ENCODE measurements at places on chromosomes 5 and 9.

- no peak for DNase-seq
Observed at GRCh38 chr9:96293498-96294158, 8.3 kb downstream of the HSD17B3 start.

GRCh38 chr5:71948206-71948605 lies 159.1 kb upstream of the MAP1B start:
- no peak for DNase-seq

- no peak for DNase-seq
Observed at GRCh38 chr5:34015120-34015822, 7.4 kb upstream of the AMACR start.

DNA sequence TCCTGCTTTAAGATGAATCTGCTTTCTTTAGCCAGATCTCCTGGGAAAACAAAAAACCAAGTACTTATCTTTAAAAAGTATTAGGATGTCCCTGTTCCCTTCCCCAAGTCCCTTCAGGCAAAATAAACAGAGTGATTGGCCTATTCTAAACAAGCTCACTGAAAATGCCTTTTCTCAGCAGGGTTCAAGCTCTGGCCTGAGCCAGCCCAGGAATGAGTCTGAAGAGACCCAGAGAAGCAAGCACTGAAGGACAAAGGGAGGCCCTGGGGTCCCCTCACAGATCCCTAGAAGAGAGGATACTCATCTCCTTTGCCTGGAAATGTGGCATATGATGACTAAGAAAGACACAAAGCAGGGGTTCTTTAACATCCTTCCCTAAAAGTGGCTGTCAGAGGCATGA lies 66.8 kb upstream of the MAP1B start:
- no peak for DNase-seq

GRCh38 chr5:169751490-169751889 lies 114.4 kb downstream of the DOCK2 start:
- DNase-seq = no peak

GRCh38 chr5:133926489-133927299 lies 41.7 kb downstream of the C5orf15 start:
- no peak for DNase-seq

- DNase-seq = no peak
Observed at GRCh38 chr5:4553978-4554377, 586.2 kb upstream of the ADAMTS16 start.

DNA sequence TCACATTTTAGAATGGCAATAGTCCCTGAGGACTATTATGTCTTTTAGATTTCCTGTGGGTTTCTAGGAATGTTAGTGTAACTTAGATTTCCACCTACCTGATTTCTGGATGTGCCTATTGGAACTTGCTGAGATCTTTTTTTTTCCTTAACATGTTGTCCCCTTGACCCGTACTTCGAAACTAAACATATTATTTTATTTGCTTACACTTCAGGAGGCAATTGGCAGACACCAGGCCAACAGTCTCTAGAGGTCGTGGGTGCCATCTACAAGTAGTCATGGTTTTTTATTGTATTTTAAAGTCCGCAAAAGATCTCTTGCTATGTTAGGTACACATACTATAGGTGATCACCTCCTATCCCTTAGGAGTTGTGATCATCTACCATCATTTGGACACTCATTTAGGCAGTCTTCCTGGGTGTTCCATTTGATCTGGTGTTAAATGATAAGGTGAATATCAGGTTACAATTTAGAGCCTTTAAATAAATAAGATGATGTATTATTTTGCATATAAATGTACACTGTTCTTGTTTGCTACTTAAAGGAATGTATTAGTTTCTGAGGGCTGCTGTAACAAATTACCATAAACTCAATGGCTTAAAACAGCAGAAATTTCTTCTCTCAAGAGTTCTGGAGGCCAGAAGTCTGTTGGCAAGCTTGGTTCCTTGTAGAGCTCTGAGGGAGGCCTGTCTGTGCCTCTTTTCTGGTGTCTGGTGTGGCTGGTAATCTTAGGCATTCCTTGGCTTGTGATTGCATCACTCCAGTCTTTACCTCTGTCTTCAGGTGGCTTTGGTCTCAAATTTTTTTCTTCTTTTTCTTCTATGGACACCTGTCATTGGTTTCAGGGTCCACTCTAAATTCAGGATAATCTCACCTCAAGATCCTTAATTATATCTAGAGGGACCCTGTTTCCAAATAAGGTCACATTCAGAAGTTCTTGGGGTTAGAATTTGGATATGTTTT lies 64.8 kb downstream of the ZCCHC7 start:
- DNase-seq = no peak

GRCh38 chr9:110776221-110776620 lies 107.6 kb downstream of the MUSK start:
- DNase-seq = no peak

- DNase-seq = no peak
Observed at GRCh38 chr9:86322973-86323644, 31.1 kb downstream of the TUT7 start.

GRCh38 chr9:112200711-112201110 lies 25.6 kb upstream of the SUSD1 start:
- no peak for DNase-seq

- DNase-seq = no peak
Observed at GRCh38 chr5:43335681-43336080, 22.5 kb upstream of the HMGCS1 start.

DNA sequence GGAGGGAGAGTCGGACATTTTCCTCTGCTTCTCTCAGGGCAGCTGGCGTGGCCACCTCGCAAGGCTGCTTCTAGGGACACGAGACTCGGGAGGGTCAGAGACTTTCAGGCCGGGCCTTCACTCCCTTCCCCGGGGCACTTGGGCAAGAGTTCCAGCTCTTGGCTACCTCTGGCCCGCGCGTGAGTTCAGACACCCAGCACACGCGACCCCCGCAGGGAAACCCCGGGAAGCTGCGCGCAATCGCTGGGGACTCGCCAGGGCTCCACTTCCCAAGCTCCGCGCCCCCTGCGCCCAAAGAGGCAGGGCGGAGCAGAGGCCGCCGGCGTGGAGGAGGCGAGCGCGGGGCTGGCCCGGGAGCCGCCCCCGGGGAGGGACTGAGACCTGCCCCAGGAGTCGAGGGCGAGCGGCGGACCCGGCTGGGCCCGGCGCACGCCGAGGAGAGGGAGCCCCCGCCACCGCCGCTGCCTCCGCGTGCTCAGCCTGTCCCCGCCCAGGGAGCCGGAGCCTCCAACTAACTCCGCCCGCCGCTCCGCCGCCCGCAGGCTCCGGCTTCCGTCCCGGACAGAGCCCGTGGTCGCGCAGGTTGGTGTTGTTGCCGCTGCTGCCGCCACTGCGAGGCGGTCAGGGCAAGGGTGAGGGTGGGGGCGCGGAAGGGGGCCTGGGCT lies at the start of gene PAM:
PAM (plus strand) TSS at position 539 of the 665 bp plus-strand sequence. CDS start 110,891 bp downstream, outside the sequence.
- peak; percentile 39 for DNase-seq

DNA sequence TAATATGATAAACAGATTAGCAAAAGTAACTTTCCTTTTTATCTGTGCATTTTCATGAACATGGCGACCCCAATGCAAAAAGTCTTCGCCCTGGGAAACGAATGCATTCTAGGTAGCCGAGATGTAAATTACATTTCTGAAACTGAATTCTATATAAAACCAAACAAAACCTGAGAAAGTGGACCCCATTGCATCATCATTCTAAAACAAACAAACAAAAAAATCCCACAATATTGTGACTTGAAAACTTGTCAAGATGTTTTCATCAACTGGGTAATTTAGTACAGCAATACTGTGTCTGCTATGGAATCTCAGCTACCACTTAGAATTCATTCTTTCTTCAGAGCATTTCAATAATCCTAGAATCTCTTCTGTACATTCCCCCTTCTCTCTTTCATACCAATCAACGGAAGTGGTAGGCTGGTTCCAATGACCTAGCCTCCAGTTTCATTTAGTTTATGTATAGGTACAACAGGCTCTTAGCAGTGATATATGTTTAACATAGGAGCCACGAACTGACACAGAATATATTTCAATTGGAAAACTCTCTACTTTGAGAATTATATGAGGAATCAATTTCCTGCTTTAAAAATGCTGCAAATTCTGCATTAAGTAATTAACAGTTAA lies 85.6 kb downstream of the FBXW11 start:
- no peak for DNase-seq

- DNase-seq = no peak
Observed at GRCh38 chr5:180050121-180050940, 21.2 kb downstream of the RNF130 start.

- DNase-seq = no peak
Observed at GRCh38 chr5:65867542-65868195, 58.7 kb upstream of the ERBIN start.

- no peak for DNase-seq
Observed at GRCh38 chr9:108783326-108783725, 72.5 kb downstream of the ACTL7B start.

GRCh38 chr9:91378695-91379127 lies 17.0 kb upstream of the AUH start:
- no peak for DNase-seq

GRCh38 chr5:94407023-94407422 lies 211.4 kb downstream of the KIAA0825 start:
- no peak for DNase-seq

- no peak for DNase-seq
Observed at GRCh38 chr5:172801179-172801671, 30.2 kb upstream of the DUSP1 start.

DNA sequence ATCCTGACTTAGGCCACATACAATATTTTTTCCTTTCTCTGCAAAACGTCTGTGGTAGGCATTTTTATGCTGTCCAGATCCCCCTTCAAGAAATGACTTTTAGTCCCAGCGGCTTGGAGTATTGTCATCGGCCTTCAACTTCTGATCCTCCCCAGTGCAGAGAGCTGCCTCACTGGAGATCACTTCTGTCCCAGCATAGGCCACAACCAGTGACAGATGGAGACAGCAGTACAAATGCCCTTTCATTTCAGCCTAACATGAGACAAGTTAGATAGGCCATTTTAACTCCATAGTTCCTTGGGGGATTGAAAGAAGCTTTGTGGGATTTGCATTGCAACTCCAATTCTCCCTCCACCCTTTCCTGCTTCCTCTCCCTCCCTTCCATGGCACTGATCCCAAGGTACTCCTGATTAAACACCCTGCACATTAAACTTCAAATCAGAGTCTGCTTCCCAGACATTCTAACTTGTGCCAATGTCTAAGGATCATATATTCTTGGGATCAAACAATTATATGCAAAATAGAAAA lies 3.2 kb upstream of the MAMDC2 start:
- no peak for DNase-seq

DNA sequence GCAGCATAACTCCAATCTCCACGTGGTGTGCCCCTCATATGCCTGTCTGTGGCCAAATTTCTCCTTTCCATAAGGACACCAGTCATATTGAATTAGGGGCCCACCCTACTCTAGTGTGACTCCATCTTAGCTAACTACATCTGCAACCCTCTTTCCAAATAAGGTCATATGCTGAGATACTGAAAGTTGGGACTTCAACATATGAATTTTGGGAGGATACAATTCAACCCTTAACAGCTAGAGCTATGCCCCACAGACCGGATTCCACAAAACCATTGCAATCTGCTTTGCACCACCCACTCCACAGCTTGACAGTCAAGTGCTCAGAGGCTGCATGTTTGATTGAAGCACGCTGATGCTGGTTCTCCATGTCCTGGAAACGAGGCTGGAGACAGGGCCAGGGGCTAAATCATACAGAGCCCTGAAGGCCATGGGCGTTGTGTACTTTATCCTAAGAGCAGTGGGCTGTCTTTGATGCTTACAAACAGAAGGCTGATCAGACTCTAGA lies 122.8 kb downstream of the MTX3 start:
- no peak for DNase-seq

DNA sequence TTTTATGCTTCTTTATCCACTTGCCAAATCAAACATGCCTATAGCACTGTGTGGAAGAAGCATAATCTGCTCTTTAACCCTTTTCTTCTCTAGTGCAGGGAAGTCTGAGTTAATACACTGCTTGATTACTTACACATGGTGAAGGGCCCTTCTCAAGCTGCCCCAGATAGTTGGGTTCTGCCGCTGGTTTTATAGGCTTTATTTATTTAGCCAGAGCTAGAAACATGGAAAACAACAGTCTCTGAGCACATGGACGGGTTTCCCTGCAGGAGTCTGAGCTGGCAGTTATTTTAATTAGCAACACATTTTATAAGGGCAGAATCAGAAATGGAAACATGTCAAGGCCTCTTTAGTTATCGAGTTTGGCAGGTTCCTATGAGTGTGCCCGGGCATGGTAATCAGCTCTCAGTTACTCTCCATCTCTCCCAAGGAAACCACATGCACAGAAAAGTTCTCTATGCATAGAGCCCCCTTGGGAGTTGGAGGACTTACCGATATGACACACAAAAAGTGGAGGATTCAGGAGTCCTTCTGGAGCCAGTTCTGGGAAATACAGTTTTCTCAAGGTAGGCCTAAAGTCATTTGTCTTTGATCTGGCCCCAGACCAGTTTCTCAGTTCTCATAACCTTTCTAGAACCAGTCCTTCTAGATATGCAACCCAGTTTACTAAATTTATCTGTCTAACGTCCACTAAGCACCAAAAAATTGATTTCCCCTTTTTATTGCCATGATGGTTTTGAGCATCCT lies 564.8 kb downstream of the ACTL7B start:
- DNase-seq = no peak

- DNase-seq = no peak
Observed at GRCh38 chr5:60633341-60633740, 66.6 kb downstream of the DEPDC1B start.

GRCh38 chr5:4531756-4532704 lies 608.1 kb upstream of the ADAMTS16 start:
- no peak for DNase-seq

- DNase-seq = no peak
Observed at GRCh38 chr5:74641735-74642542, 1.4 kb upstream of the ENC1 start.

DNA sequence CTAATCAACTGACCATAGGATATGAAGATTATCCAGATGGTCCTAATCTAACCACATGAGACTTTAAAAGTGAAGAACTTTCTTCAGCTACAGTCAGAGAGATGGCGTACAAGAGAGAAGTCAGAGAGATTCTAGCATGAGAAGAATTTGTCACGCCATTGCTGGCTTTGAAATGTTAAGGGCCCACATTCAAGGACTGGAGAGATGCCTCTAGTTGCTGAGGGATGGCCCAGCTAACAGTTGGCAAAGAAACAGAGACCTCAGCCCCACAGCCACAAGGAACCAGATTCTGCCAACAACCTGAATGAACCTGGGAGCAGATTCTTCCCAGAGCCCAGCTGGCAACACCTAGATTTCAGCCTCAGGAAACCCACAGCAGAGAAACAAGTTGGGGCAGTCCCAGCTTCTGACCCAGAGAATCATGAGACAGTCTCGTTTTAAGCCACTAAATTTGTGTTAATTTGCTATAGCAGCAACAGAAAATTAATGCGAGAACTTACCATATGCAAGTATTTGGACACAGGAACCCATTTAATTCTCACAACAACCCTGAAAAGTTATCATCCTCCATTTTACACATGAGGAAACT lies 132.0 kb downstream of the MLLT3 start:
- DNase-seq = no peak
